ENCODE measurements at places on chromosomes 11 and 22. TPM values are rescaled to one million over a fixed set of nuclear protein-coding genes. Genes with fewer than 3 reads are reported as not detected.

LARGE2 gene
- 0.19 TPM for total RNA-seq

CLTCL1 gene
- total RNA-seq = 8.5 TPM

ROBO4 gene
- 9.1 TPM for total RNA-seq

ACR gene
- 1.1 TPM for total RNA-seq

NRGN gene
- 13.4 TPM for total RNA-seq

B4GAT1 gene
- total RNA-seq = 24.9 TPM

INS gene
- total RNA-seq = not detected

ARHGAP20 gene
- total RNA-seq = 0.11 TPM

C22orf31 gene
- total RNA-seq = not detected

CCDC81 gene
- total RNA-seq = 0.40 TPM

DPAGT1 gene
- total RNA-seq = 54.7 TPM

TLCD5 gene
- 10.8 TPM for total RNA-seq

SCN4B gene
- not detected for total RNA-seq

TMEM184B gene
- total RNA-seq = 18.7 TPM

MUC5AC gene
- total RNA-seq = under 0.01 TPM

ZC3H12C gene
- total RNA-seq = 5.9 TPM

ACTN3 gene
- not detected for total RNA-seq

ANO9 gene
- total RNA-seq = not detected

H19 gene
- total RNA-seq = 9.5 TPM

TRIM6 gene
- 3.4 TPM for total RNA-seq

NXPE4 gene
- total RNA-seq = not detected

LDHAL6A gene
- total RNA-seq = not detected

PGA3 gene
- not detected for total RNA-seq

MMP12 gene
- total RNA-seq = not detected

SEC14L6 gene
- total RNA-seq = not detected

UPK3A gene
- not detected for total RNA-seq

LSP1 gene
- 1.8 TPM for total RNA-seq

SCGB1A1 gene
- not detected for total RNA-seq
